Upper lobe of right lung (tissue), 1 donor: ENCODE measurements at places on chromosomes 6 and 20. TPM values are rescaled to one million over a fixed set of nuclear protein-coding genes. Genes with fewer than 3 reads are reported as not detected.

The CST7 gene
- 9.6 TPM for total RNA-seq

- peak; percentile 89 for DNase-seq
Measured at GRCh38 chr6:73519926-73520687, 725 bp downstream of the EEF1A1 start.

The PDYN gene
- total RNA-seq: not detected

DNA sequence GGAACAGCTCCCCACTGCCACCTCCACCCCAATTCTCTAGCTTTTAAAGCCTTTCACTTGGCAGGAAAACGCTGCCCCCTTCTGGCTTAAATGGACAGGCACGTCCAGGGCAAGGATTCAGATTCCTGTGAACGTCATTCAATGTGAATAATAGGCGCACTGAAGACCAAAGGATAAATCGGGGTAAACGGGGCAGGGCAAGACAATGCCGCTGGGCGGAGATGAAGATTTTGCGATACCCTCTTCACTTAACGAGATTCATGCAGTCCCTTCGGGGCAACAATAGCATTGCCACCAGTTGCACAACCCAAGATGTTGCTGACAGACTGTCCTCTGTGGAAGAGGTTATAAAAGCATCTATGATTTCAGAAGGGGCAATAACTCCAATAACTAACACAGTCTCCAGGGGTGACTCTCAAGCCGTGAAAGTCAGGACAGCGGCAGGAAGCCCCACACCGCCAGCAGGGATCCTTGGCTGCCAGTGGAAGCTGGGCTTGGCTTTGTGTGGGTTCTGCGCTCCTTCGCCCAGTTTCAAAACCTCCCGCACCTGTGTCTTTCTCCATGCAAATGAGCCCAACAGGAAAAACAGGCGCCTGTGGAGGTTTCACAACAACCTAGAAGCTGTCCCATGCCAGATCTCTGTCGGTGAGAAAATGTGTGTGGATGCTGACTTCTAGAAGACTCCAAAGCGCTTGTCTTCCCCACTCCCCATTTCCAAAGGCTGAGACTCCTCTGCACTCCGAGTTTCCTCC, 291.8 kb downstream of the BMP7 start:
- DNase-seq: no peak

The COL19A1 gene
- total RNA-seq: not detected

The ANKEF1 gene
- 4.0 TPM for total RNA-seq

- DNase-seq: peak; percentile 82
Measured at GRCh38 chr6:43575105-43575771, 600 bp downstream of the XPO5 start.

The GJA1 gene
- 127 TPM for total RNA-seq

The TAP2 gene
- 56.4 TPM for total RNA-seq

- peak; percentile 67 for DNase-seq
Measured at GRCh38 chr20:33653218-33653899, 8.8 kb upstream of the C20orf144 start.

GRCh38 chr6:7593229-7593628, 3.2 kb downstream of the SNRNP48 start:
- DNase-seq: no peak
